ENCODE measurements at places on chromosomes 5 and 9.
A peak's percentile ranks its signal among the peaks of the same experiment; 100 is the strongest.

GRCh38 chr5:170536525-170536924, 32.7 kb downstream of the KCNIP1 start:
- DNase-seq: no peak

- DNase-seq: no peak
These were observed 24.3 kb downstream of the ABCA1 start for GRCh38 chr9:104903609-104904008.

DNA sequence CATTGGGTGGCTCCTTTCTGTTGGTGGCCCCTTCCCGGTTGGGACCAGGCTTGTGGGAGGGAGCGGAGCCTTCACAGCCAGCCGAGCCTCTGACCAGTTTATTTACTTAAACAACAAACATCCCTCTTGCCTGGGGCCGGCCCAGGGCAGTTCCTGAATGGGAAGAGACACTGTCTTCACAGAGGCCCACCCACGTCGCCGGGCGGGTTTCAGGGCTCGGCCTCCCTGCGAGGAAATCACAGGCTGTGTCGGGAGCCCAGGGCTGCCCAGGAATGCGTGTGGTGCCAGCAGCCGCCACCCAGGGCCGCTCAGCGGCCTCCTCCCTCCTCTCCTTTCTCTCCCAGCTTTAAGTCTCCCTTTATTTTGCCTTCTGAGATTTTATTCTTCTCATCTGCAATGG, 132.5 kb downstream of the HSD17B3 start:
- no peak for DNase-seq

- DNase-seq: no peak
These were observed 39.4 kb downstream of the RNF44 start for GRCh38 chr5:176497852-176498251.

DNA sequence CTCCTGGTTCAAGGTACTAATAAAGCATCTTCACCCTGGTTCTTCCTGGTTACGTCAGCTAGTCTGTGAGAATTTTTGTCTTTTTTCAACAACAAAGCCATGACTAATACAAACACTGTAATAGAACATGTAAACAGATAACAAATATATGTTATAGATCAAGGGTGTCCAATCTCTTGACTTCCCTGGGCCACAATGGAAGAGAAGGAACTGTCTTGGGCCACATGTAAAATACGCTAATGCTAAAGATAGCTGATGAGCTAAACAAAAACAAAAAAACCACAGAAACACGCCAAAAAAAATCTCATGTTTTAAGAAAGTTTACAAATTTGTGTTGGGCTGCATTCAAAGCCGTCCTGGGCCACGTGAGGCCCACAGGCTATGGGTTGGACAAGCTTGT, 124.5 kb upstream of the GNA14 start:
- no peak for DNase-seq

DNA sequence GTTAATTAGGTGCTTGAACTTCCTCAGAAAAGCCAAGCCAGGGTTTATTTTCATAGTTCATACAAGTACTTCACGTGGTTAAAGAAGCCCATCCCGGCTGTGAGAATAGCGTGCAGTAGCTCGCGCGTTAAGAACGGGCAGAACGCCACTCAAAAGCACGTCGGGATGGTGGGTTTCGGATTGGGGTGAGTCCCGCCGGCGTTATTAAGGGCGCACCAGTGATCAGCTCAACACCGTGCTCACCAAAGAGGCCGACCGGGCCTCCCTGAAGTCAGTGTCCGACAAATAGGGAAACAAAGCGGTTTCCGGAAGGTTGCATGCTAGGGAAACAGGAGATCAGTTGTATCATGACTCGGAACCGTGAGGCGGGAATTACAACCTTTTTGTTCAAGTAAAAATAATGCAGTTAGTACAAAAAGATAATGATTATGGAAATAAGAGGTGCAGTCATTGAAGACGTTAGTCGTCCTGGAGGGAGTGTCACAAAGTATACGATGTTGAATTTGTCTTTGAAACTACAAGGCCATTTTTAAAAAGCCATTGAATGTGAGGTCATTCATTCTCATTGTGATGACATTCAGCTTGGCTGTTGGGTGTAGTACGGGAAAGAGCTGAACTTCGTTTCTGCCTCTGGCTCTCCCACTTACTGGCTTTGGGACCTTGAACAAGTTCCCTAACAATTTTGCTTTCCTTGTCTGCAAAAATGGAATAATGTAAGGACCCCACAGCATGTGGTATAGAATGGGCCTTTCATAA, 992 bp downstream of the SETD9 start:
- no peak for DNase-seq

DNA sequence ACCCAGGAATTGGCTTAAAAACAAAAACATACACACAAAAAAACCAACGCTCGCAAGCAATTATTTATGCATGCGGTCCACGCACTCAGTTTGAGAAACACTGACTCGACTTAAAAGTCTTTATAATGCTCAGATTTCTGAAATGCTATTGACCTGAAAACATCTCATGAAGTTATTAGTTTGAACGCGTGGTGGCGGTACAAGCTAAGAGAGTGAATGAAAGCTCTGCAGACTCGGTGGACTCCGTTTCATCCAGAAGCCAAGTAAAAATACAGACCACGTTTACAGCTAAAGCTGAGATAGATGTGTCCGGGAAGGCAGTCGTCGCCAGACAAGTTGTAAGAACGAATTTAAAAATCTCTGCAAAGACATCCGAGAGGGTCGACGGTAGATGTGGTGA, at the start of gene PCDHB6:
TSS of gene PCDHB6 (plus strand) at position 246 of the 400 bp plus-strand sequence. CDS start 201 bp downstream, outside the sequence.
- DNase-seq: no peak

DNA sequence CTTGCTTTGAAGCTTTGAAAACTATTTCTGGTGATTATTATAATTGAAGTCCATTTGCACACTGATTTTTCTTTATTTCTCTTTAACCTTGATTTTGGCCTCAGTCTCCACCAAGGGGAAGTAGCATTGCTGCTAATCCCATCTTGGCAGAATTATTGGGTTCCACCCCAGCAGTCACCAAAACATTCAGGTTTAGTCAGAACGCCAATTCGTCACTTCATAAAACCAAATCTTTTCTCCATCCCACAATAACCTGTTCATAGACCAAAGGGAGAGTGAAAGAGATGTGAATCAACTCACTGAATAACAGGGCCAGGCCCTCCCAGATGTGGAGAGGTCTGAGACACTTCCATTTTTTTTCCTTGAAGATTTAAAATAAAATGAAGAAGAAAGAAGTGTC, 95.1 kb upstream of the VCAN start:
- DNase-seq: no peak

DNA sequence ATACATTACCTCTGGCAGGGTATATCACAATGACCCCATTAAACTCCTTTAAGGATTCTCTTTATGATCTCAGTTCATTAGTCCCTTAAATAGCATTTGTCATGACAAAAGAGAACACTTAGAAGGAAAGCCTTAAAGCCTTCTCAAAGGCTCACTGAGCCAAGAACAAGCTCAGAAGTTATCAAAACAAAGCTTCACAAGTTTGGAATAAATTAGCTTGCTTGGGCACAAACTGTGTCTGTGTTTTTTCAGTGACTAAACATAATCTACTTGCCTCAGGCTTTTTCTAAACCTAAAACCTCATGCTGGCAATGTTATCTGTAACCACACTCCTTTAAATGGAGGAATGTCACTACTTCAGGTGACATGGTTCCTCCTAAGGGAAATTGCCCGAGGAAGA, 1114.9 kb upstream of the C9orf72 start:
- no peak for DNase-seq

GRCh38 chr5:133423618-133424282, 188.6 kb downstream of the FSTL4 start:
- DNase-seq: peak; percentile 12

DNA sequence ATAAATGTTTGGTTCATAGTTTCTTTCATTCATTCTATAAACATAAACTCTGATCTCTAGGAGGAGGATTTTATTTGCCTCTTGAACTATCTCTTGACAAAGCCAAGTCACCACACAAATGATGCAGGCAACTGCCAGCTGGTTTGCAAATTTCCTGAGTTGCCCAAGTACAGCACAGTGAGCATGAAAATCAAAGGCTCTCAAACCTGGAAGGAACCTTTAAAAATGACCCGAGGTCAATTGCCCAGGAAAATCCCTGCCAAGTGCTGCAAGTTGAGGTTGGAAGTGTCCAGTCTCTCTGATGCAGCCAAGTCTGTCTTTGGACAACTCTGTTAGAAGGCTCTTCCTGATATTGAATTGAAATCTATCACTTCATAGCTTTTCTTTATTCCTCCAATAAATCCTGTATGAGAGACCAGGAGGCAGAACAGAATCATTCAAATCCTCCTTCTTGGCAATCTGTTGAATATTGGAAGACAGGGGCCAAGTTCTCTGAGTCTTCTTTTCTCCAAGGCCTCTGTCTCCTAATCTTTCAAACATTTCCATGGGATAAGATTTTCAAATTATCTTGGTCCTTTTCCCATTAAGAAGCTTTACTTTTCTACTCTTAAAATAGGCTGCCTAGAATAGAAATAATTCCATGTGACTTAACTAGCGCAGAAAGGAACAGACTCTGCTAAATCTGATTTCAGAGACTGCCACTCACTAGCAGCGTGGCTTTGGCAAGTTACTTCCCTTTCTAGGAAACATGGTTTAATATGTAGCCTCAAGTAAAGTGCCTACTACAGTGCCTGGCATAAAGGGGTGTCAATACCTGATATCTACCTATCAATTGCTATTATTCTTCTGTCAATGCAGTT, 159.2 kb downstream of the SNX18 start:
- DNase-seq: no peak

DNA sequence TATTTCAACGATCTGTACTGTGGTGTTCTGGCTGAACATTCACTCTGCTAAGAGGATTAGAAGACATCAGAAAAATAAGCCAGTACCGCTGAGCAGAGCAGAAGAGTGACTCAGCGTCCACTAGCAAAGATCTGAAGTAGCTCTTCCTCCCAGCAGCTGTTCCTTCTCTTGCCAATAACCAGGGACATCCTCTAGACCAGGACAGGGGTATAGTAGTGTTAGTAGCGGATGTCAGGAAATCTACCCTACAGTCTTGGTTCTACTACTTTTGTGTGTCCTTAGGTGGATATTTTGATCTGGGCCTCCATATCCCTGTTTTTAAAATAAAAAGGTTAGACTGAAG, 103.6 kb downstream of the TSSK1B start:
- DNase-seq: no peak

- no peak for DNase-seq
These were observed 27.3 kb upstream of the IL17B start for GRCh38 chr5:149406203-149406978.

DNA sequence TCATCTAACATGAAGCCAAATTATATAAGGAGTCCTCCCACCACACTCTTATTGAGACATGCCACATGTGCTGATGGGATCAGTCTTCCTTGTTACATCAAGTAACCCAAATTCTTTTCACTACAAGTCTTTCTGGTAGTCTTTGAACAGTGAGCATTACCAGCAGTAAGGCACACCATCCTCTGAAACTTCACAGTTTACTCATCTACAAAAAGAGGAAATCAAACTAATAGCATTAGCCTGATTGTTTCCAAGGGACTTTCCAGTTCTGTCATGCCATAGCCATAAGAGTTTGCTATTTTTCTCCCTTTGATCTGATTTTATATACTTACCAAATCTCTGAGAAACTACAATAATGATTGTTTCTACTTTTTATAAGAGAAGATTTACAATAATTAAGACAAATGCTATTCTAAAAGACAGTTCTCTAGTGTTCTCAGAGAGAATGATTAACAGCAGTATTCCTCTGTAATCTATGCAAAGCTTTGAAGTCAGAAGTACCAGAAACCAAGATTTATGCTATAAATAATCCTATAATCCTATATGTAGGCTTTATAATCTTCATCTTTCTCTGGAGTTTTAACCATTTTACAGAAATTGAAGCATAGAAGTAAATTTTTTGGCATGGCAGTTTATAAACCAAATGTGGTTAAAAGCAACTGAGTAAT, 166.2 kb upstream of the ACO1 start:
- DNase-seq: no peak

GRCh38 chr5:79612667-79613198, 492 bp downstream of the TENT2 start:
- no peak for DNase-seq

DNA sequence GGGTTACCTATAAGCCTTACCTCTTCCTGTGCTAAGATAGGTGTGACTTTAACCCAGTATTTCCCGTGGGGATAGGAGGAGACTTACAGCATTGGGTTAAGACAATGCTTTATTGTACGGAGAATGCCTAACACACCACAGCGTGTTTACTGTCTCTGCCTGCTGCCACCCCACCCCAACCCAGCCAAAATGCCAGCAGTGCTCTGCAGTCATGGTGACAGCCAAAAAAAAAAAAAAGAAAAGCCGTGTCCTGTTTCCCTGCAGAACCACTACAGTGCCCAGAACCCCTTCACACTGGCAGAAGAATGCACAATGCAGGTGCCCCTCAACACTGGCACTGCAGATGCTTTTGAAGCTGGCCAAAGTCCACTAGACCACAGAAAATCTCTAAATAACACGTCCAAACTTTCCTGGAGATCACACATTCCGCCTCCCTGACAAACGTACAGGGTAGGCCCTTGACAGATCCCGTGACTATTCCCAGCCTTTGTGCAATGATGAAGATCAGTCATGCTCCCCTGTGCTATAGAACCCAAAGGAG, 102.2 kb downstream of the SERINC5 start:
- no peak for DNase-seq

DNA sequence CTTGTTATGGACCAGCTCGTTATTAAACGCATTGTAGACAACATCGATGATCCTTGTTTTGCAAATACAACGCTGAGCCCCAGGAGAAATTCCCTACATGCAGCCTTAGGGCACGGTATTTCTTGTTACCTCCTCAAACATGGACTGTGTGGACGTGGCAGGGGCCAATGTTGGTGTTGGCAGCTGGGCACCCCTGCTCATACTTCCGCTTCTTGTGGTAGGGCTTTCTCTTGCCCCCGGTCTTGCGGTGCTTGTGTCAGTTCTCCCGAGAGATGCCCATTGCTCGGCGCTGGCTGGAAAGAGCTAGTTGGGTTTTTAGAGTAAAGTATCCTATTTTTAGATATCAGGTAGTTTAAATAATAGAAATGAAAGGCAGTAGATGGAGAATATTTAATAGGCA, 45.5 kb downstream of the UBAP1 start:
- no peak for DNase-seq

GRCh38 chr5:168658394-168658793, 79.2 kb upstream of the PANK3 start:
- no peak for DNase-seq

- DNase-seq: no peak
These were observed 143.0 kb upstream of the PRLR start for GRCh38 chr5:35373249-35373648.

- peak; percentile 17 for DNase-seq
These were observed 2.3 kb downstream of the DENND4C start for GRCh38 chr9:19232823-19233194.

DNA sequence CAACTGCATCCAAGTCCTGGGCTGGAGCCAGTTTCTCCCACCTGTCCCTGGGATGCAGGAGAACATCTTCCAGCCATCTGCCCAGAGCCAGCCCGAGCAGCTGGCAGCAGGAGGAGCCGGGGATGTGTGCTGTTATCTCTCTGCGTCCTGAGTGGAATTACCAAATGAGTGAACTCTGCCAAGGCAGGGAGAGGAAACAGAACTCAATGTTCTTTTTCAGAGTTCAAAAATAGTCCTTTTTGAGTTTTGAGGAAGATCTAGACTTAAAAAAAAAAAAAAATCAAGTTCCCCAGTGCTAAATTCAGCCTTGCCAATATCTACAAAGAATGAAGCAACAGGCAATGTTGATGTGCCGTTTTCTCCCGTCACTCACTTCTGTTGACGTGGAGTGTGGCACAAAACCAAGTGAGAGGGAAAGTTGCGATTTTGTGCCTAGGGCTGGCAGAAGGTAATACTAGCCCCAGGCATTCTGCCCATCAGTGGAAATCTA, 56.2 kb downstream of the TMOD1 start:
- peak; percentile 81 for DNase-seq

- DNase-seq: no peak
These were observed 9.0 kb downstream of the PRRC2B start for GRCh38 chr9:131402738-131403492.
